ENCODE measurements at places on chromosomes 7 and 10. TPM values are rescaled to one million over a fixed set of nuclear protein-coding genes. Genes with fewer than 3 reads are reported as not detected.

DNA sequence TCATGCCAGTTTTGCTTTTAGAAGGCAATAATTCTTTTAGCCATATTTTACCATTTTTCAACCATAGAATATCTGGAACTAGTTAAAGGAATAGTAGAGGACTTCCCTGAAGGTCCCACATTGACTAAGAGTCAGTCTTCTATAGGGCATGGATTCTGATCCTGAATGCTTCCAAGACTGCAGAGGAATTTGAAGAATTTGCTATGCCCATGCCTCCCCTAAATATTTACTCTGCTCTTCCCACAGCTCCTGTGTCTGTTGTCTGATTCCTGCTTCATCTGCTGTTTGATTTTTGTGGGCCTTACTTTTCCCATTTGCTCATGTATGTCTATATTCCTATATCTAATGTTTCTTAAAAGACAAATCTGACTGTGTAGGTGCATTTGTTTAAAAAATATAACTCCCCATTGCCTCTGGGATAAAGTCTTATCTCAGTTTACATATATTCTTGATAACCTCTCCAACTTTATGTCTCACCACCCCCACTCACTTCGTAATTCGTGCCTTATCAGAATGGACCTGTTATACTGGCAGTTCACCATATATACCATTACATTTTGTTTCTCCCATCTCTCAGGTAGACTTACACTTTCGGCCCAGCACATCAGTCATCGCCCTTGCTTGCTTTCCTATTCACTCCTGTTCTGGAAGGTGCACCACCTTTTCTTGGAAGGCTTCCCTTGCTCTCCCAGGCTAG, 33.9 kb downstream of the LRRC4 start:
- no peak for DNase-seq

DNA sequence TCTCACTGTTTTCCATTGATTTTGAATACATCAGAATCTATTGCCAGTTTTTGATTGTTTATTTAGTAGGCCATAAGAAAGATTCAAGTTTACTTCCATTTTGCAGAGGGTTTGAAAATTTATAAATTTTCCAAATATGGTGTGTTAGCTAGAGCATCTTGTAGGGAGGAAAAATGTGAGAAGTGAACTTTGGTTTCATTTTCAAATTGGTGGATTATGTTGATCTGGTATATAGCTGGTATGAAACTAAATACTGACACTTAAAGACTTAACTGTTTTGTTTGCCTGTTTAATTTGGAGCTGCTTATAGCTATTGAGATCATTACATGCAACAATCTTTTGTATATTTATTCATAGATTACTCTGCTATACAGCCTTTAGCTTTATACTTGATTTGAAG, 108.1 kb downstream of the ADAM22 start:
- no peak for DNase-seq

DNA sequence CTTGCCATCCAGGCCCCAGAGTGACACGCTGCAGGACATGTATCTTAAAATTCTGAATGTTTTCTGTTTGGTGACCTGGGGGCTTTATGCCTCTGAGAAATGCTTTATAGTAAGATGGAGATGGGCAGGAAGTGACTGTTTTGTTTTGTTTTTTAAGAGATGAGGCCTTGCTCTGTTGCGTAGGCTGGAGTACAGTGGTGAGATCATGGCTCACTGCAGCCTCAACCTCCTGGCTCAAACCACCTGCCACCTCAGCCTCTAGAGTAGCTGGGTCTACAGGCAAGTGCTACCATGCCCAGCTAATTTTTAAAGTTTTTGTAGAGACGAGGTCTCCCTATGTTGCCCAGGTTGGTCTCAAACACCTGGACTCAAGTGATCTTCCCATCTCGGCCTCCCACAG, 20.6 kb downstream of the ZNF777 start:
- no peak for DNase-seq

- peak; percentile 40 for DNase-seq
Observed at GRCh38 chr7:17506095-17506494, 207.6 kb downstream of the AHR start.

DNA sequence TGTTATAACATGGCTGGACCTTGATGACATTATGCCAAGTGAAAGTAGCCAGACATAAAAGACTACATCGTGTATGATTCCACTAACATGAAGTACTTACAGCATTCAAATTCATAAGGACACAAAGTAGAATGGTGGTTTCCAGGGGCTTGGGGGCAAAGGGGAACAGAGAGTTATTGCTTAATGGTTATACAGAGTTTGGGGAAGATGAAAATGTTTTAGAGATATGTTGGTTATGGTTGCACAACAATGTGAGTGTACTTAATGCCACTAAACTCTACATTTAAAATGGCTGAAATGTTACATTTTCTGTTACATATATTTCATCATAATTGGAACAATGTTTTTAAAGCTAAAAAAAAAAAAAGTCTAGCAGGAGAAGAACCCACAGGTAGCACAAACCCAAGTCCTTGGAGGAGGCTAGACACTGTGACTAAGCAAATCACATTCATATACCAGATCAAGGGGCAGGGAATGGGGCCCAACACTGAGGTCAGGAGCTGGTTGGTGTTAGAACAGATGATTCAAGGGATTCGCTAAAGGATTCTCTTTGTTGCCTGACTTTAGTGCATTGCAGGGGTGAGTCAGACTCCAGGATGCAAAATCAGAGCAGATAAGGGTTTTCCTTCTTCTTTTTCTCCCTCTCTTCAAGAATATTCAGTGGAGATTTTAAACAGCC, 25.1 kb upstream of the AOAH start:
- peak; percentile 27 for DNase-seq

DNA sequence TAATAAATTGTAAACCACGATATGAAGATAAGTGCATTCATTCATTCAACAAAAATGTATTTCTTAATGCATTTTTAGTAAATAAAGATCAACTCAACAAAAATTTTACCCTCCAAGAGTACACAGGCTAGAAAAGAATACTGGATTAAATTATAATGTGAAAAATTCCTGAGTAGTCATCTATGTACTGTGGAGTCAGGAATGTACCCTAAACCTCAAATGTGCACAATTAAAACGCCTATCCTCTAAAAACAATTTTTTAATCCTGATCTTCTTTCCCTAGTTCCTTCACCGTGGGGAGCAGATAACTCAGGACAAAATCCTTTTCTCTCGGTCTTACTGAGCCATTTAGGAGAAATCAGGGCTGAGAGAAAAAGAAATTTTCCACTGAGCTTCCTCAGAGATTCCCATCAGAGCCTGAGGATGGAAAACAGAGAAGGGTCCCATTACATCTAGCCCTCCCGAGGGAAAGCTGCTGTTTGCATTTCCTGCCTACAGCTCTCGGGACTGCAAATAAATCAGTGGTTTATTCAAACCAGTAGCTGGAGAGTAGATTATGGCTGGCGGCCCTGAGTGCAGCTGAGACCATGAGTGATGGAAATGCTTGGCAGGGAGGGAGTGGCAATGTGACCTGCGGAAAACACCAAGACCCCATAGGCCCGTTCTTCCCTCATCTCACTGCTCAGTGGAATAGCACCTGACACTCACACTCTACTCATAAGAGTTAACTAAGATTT, 7.4 kb downstream of the TAS2R40 start:
- DNase-seq, result no peak

The SLC26A5 gene
- total RNA-seq, result not detected
